ENCODE measurements at places on chromosomes 1 and 21. TPM values are rescaled to one million over a fixed set of nuclear protein-coding genes. Genes with fewer than 3 reads are reported as not detected.
A peak's percentile ranks its signal among the peaks of the same experiment; 100 is the strongest.

DNA sequence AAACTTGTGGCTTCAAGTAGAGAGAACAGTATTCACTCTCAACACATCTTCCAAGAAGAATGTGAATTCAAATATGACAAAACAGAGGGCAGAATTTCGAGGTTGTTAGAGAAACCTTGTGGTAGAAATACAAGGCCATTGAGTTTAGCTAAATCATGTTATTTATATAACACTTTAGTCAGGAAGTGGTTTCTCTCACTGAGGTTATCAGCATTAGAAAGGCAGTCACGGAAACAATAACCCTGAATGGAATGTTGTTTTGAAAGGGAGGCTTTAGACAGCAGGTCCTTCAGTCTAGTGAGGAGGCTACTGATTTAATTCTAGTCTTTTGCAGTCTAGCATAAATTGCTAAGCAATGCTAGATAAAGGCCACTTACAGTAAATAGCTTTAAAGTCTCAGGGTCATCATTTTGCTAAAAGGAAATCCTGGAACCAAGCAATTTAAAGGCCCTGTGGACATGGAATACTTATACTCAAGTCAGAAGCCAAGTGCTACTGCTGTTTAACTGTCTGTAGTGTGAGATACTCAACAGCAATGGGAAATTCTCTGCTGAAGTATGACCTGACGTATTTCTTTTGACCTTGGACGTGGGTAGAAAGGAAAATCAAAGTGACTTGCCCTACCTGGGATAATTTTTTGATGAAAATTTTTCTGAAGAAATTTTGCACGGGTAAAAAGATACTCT lies 89.0 kb upstream of the CHODL start:
- DNase-seq: no peak

GRCh38 chr1:2270260-2271100 lies 42.4 kb downstream of the SKI start:
- DNase-seq: no peak

DNA sequence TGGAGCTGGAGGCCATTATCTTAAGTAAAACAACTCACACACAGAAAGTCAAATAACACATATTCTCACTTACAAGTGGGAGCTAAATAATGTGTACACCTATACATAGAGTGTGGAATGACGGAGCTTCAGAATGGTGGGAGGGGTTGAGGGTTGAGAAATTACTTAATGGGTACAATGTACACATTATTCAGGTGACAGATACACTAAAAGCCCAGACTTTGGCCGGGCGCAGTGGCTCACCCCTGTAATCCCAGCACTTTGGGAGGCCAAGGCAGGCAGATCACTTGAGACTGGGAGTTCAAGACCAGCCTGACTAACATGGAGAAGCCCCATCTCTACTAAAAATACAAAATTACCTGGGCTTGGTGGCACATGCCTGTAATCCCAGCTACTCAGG lies 24.9 kb upstream of the LRIG2 start:
- DNase-seq: no peak

GRCh38 chr1:110085671-110086070 lies 15.2 kb upstream of the ALX3 start:
- no peak for DNase-seq

DNA sequence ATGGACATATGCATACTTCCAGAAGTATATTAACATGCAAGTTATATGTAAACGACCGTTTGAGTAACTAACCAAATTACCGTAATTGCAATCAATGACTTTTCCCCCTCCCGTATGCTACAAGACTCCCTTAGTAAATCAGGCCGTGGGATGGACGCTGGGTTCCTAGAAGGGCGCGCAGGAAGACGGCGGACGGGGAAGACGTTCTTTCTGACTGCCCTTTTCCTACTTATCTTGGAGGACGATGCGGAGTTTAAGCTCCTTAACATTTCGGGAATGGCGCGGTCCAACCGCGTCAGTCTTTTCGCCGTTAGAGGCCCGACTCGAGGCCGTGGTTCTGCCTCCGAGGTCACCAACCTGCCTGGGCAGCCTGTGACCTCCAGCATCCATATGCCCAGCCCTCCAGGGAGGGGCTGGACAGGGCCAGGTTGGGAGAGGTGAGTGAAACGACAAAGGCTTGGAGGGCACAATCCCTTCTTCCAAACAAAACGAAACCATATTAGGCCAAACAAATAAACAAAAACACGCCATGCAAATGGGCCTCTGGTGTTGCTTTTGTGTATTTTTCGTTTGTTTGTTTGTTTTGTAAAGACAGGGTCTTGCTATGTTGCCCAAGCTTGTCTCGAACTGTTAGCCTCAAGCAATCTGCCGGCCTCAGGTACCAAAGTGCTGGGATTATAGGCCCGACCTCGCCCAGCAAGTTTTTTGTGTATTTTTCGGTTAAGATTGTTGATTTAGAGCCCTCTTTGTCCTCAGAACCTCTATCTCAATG lies 873 bp upstream of the PI4KB start:
- no peak for DNase-seq

DNA sequence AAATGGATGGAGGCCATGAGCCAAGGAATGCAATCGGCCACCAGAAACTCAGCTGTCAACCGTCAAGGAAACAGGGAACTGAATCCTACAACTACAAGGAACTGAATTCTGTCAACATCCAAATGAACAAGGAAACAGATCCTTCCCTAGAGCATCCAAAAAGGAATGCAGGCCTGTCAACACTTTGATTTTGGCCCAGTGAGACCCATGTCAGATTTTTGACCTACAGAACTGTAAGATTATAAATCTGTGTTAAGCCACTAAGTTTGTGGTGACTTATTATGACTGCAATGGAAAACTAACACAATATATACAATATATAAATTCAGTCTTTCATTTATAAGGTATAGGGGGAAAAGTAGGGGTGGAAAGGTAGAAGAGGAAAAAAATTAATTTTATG lies 55.3 kb downstream of the SHCBP1L start:
- no peak for DNase-seq

- no peak for DNase-seq
Observed at GRCh38 chr1:90919190-90919719, 102.6 kb downstream of the ZNF644 start.

- DNase-seq: no peak
Observed at GRCh38 chr1:217089361-217090014, 366.3 kb upstream of the ESRRG start.

GRCh38 chr1:64215576-64215975 lies 12.2 kb downstream of the UBE2U start:
- no peak for DNase-seq

DNA sequence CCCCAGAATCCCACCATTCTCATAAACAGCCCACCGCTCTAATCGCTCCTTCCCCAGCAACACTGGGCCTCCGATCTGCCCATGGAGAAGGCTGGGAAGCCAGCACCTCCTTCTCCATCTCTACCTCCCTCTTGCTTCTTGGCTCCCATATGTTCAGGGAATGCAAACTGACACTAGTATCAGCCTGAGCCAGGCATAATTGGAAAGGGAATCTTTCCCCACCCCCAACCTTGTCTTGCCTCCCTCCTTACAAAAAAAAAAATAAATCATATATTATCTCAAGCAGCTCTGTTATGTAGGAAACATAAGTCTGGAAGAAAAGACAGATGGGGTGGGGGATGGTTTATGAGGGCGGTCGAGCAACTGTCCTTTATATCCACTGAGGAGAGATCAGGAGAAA lies 127.2 kb downstream of the NAV1 start:
- no peak for DNase-seq

- DNase-seq: no peak
Observed at GRCh38 chr1:168229893-168230292, 4.1 kb downstream of the SFT2D2 start.

DNA sequence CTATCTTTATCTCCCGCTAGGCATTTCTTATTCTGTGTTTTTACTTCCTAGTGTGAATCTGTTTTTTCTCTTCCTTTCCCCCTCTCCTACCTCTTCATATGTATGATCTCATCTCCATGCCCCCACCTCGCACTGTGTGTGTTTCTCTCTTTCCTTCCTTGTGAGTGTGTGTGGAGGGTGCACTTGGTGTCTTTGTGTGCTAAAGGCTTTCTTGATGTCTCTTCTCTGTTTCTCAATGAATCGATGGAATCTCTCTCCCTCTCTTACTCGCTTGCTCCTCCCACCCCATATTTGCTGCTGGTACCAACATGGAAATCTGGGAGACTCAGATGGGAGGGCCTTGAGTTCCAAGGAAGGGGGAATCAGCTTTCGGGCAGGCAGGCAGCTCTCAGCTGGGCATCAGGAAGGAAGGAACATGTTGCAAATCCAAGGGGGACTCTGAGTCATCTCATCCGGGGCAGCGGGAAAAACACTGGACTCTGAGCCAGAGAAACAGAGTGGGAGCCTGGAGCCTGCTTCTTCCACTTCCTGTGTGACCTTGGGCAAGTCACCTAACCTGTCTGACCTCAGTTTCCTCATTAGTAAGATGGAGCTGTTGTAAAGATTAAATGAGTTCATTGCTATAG lies 147.5 kb downstream of the PTPRU start:
- DNase-seq: no peak

GRCh38 chr1:7403265-7404045 lies 367.6 kb upstream of the VAMP3 start:
- DNase-seq: peak; percentile 3

GRCh38 chr1:185696422-185697150 lies 37.6 kb upstream of the HMCN1 start:
- DNase-seq: no peak

DNA sequence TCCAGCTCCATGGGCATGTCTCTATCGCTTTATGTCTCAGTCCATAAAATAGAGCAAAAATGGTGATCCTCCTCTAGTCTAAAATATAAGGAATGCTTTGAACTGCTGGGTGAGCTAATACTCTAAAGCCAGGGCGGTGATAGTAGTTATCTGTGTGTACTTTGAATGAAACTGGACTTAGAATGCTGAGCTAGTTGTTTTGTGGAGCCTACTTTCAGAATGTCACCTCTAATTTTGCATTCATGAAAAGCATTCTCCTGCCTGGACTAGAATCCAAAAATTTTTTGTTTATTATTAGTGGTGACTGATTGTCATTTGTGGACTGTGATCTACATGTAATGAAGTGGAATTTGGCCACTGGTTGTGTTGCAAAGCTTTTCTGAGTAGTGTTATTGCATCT lies 241.6 kb upstream of the C1orf105 start:
- DNase-seq: no peak

- no peak for DNase-seq
Observed at GRCh38 chr1:221397606-221398005, 344.3 kb downstream of the DUSP10 start.

DNA sequence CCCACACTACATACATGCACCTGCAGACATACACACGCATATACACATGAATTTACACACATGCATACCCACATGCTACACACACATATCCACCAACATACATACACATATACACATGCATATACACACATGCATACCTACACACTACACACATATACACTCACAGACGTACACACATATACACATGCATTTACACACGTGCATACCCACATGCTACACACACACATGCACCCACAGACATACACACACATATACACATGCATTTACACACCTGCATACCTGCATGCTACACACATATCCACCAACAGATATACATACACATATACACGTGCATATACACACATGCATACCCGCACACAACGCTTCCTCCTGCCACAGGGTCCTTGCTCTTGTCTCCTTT lies 61.2 kb upstream of the SLC25A33 start:
- DNase-seq: no peak

DNA sequence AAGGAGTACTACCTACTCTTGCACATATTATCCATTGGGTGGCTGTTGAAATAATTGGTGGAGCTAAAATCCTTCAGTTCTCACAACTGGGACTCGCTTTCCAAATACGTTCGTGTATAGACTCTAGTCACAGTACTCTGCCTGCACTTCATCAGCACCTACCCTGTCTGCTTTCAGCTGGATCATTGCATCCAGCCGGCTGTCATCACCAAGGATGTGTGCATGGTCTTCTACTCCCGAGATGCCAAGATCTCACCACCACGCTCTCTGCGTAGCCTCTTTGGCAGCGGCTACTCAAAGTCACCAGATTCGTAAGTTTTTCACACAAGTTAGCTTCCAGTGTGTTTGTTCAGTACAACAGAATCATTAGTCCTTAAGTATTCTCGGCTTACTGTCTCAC lies 37.3 kb upstream of the PGD start:
- no peak for DNase-seq

- DNase-seq: no peak
Observed at GRCh38 chr1:232084584-232085223, 458.1 kb downstream of the DISC1 start.

- DNase-seq: no peak
Observed at GRCh38 chr1:173508541-173508940, 31.4 kb downstream of the PRDX6 start.

- no peak for DNase-seq
Observed at GRCh38 chr1:26790551-26790953, 2.8 kb downstream of the PIGV start.

- DNase-seq: no peak
Observed at GRCh38 chr1:11691928-11692711, 610 bp downstream of the DRAXIN start.

- DNase-seq: no peak
Observed at GRCh38 chr1:78229344-78229743, 183.6 kb downstream of the GIPC2 start.

DNA sequence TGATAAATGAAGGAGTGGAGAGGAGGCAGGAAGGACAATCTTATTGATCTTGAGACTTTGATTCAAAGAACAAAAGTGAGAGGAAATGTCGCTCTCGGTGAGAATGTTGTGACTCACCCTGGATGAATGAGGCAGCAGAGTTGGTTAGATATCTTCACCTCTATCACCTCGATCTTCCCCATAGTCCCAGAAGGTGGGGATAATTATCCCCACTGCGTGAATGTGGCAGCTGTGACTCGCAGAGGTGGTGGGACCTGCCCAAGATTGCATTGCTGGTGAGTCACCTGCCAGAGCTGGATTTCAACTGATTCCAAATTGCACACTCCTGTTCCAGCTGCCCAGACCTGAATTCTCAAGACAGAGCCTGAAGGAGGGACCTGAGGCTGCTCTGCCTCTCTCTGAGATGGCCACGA lies 105.0 kb downstream of the MATN1 start:
- no peak for DNase-seq

- no peak for DNase-seq
Observed at GRCh38 chr1:39666772-39667171, 5.1 kb downstream of the NT5C1A start.

The IGSF5 gene
- total RNA-seq: 0.32 TPM

The CELA2B gene
- not detected for total RNA-seq

The FAM151A gene
- 0.33 TPM for total RNA-seq

The CYP4A22 gene
- total RNA-seq: 0.44 TPM

The MROH9 gene
- total RNA-seq: not detected

The CD34 gene
- total RNA-seq: 15.7 TPM

The COL9A2 gene
- 11.4 TPM for total RNA-seq

The CFAP74 gene
- total RNA-seq: not detected

The CLIC6 gene
- 34.1 TPM for total RNA-seq

The TMEM201 gene
- 6.2 TPM for total RNA-seq

The SPOCD1 gene
- total RNA-seq: 0.15 TPM

The DIRAS3 gene
- 14.4 TPM for total RNA-seq

The ACBD3 gene
- total RNA-seq: 54.4 TPM

Data from breast epithelium (tissue), 4 donors.